ENCODE measurements at places on chromosomes 1 and 21.

- DNase-seq, result no peak
These were observed 19.2 kb upstream of the VASH2 start for GRCh38 chr1:212930986-212931678.

GRCh38 chr1:206107168-206107544 lies 10.0 kb downstream of the AVPR1B start:
- no peak for DNase-seq

DNA sequence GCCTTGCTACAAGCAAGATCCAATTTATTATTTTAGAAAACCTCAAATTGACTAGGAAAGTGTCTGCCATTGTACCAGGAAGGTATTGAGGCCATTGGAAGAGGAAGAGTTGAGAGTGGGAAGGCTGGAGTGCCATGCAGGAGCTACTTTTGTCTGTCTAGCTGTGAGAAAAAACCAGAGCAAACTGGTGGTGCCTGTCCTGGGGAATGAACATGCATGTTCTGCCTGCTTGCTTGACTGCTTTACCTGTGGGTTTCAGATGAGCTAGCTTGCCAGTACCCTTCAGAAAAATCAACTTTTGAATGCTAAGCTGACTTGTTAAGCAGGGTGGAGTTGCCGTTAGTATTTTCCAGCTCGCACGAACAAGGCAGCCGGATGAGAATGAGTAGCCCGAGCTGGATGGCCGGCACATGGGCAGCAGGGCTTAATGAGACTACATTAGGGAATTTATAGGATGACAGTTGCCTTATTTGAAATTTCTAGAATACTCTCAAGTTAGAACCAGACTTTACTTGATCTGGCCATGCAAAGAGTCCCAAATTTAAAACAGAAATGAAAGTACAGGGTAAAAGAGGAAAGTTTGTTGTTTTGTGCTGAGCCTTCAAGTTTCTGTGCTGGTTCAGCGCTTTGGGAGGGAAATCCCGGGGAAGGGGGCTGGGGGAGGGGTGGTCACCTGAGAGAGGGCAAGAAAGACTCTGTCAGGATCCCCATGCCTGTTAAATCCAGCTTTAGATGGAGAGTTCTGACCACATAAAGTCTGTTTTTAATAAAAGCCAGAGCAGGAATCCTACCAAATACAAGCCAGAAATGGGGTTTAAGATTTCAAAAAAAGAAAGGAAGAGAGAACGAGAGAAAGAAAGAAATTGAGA lies 29.6 kb upstream of the C1orf105 start:
- DNase-seq, result no peak

GRCh38 chr1:102032534-102032933 lies 35.8 kb upstream of the OLFM3 start:
- DNase-seq, result no peak

- no peak for DNase-seq
These were observed 47.4 kb upstream of the TSPAN2 start for GRCh38 chr1:115136706-115137105.

DNA sequence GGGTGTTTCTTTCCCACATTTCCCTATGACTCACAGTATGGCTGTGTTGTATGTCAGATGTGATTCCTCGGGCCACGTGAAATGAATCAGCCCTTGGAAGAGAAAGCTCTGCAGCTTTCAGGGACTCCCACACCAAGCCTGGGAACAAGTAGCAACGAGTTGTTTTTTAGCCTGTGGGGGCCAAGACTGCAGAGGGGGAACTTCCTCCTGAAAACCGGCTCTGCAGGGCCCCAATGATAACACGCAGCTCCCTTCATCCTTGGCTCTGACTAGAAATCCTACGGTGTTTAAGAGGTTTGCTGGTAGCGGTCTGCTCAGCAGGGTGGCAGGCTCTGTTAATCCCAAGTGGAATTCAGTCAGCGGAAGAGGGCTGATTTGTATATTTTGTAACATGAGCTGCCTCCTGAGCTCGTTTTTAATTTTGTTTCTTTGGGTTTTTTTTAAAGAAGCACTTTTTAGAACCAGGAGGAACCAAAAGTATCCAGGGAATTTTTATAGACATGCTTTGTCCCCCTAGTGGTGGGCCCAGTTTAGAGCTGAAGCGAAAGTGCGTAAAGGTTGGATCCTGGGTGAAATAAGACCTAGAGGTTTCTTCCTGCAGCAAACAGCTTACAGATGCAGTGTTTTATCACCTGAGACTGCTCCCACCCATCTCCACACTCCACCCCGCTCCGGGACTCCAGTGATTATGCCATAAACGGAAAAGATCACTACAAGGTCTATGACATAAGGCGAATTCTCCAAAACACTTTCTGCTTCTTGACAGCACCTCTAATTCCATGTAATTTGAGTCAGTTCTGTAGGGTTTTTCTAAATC lies 48.8 kb downstream of the LAMC2 start:
- no peak for DNase-seq

- DNase-seq, result no peak
These were observed 71.3 kb downstream of the S1PR1 start for GRCh38 chr1:101307985-101308689.

DNA sequence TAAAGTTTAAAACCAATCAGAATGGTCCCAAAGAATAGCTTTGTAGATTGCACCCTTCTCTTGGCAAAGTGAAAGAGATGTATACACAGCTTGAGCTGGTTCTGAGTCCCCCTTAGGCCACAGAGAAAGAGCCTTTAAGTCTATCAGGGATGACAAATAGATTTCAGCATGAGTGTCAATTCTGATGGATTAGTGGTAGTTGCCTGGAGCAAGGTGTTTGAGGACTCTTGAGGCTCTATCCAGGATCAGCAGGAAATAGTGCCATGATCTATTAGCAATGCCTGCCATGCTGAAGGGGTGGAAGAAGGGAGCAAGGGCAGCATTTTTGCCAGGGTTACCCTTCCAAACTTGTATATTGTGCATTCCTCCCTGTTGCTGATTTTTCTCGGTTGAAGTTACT lies 116.6 kb downstream of the ATG4C start:
- DNase-seq, result no peak

DNA sequence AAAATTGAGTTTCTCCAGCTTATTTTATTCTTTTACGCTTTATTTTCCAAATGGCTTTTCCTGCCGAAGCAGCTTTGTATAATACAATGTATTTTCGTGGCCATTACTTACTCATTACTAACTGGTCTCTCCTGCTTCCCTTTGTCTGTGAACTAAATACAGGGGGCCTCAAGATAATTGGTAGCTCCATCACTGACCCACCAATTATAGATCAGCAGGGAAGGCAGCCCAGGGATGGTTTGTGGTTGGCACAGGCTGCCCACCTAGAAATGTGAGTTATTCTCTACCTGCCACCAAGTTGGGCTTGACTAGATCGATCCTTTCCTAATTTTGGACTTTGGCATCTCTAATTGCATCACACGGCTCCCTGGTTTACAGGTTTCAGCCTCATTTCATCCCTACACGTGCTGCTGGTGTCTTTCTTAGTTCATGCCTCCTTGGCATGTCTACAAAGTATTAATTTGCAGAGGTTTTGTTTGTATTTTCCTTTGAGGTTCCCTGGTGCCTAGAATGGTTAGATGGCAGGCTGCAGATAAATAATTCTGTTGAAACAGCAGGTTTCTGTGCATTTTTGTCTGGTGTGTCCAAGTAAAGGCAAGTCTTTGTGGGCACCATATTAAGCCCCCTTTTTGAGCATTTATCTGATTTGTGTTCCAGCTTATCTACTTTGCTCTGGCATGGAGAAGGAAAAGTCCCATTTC lies 35.2 kb downstream of the PEX14 start:
- no peak for DNase-seq

DNA sequence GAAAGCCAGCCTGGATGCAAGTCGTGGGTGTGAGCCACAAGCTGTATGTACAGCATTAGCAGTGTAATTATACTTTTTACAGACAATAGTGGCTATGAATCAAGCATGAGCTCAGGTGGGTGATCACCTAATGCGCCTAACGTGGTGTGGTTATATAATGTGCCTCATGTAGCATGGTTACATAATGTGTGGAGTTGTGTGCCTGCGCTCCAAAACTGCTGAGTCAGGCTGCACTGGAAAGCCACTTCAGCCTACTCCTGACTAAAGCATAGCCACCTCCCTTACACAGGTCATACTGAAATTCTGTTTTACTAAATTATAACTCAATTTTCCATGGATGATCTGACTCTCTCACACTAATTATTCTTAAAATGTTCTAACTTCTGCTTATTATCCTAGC lies 69.8 kb downstream of the KCNT2 start:
- no peak for DNase-seq

Data from NCI-H2081 treated with DMSO at 0.1 percent for 48 hours (cell line).